ENCODE measurements at places on chromosomes 11 and 22.
A peak's percentile ranks its signal among the peaks of the same experiment; 100 is the strongest.

DNA sequence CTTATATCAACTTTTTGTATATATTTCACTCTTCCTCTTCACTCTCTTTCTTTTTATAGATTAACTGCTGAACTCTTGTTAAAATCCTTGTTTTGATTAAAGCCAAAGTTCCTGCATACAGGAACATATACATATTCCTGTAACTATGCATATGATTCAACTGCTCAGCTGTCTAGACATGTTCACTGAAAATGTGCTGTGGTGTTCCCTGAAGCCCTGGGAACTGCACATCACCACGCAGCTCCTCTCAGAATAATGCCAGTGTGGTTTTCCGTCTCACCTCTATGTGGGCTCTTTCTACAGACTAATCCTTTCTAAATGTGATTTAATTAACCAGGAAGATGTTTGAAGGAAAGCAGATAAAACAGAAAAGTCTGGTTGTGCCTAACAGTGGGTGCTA is 25.6 kb upstream of the MMP12 start:
- no peak for DNase-seq

DNA sequence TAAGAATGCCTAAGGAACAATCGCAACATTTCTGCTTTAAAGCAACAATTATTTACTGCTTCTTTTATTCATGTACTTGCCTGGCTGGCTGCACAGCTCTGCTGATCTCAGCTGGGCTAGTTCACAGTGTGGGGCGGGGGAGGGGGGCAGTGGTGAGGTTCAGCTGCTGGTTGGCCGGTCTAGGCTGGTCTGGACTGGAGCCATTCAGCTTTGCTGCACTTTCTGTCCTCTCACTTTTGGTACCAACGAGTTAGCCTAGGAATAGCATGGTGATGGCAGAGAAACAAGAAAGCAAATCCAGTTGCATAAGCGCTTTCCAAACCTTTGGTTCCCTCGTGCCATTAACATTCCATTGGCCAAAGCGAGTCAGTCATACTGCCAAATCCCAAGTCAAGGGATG is 16.0 kb upstream of the MIF start:
- DNase-seq, result no peak

DNA sequence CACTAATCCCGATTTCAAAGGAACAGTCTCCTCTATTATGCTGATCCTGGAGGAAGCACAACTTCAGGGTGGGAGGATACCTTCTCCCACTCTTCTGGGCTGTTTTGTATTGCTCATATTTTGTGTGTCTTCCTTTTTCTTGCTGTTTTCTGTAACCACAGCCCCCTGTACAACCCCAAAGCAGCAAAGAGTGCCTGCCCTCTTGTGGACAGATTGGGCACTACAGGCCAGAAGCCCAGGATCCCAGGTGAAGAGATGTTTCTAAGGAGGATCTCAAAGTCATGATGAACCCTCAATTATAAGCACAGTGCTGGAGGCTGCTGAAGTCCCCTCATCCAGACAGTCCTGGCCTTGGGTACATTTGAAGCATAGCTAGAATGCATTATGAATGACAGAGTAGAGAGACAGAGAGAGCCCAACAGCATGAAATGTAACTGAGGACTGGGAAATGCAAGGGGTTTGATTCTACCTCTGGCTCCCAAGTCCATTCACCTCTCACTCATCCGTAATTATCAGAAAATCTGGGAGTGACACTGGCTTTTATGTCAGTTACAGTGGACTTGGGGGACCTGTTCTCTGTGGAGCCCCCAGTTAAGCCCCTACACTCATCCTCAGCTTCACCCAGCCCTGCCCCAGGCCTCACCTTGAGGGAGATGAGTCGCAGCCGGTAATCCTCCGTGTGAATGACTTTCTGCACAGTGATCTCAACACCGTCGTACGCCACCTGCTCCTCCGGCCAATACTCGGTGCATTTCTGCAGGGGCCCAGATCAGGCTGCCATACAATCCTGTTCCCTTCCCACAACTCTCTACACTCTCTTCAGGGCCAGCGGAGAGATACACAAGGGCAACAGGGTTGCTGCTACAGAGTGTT is 6.2 kb upstream of the IGSF22 start:
- DNase-seq, result peak; percentile 79

- peak; percentile 79 for DNase-seq
These were observed 31.3 kb upstream of the YPEL1 start for GRCh38 chr22:21766691-21767462.

- no peak for DNase-seq
These were observed 154.2 kb downstream of the LARGE1 start for GRCh38 chr22:33766091-33766490.

- DNase-seq, result no peak
These were observed 119.1 kb downstream of the MN1 start for GRCh38 chr22:27682437-27682836.

GRCh38 chr11:1157341-1157644 is 460 bp upstream of the MUC5AC start:
- DNase-seq, result no peak

DNA sequence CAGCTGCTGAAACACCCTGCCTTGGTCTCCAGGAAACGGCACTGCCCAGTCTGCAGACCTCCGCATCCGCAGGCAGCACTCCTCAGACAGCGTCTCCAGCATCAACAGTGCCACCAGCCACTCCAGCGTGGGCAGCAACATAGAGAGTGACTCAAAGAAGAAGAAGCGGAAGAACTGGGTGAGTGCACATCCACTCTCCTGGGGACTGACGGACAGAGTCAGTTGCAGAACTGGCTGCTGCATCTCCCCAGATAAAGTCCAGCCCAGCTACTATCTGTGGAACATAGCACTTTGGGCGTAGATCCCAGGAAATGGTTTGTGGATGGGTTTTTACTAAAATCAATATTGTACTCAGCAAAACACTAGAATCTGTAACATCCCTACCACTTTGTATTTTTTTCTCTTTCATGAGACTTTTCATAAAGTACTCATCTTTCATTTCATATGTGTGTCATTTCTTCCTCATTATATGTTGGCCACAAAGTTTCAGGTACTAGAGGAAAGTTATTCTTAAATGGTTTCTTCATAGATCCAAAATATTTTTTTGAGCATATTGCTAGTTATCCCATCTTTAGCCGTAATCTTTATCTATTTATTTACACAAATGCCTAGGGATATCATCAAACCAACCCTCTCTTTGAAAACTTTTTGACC is 80.1 kb downstream of the DBX1 start:
- DNase-seq, result no peak

- DNase-seq, result no peak
These were observed 3.5 kb upstream of the FOXRED2 start for GRCh38 chr22:36510384-36510783.

GRCh38 chr11:35425603-35426212 is 6.3 kb upstream of the SLC1A2 start:
- no peak for DNase-seq

- no peak for DNase-seq
These were observed 770.4 kb downstream of the ETS1 start for GRCh38 chr11:127816962-127817361.

GRCh38 chr11:77994434-77995362 is at the start of gene INTS4:
INTS4 (minus strand) TSS chr11:77994668; CDS start chr11:77994643, 25 bp downstream.
- peak; percentile 99 for DNase-seq

GRCh38 chr22:25722626-25723025 is 19.4 kb upstream of the MYO18B start:
- no peak for DNase-seq

- peak; percentile 16 for DNase-seq
These were observed 60.4 kb downstream of the SFI1 start for GRCh38 chr22:31556627-31557203.

DNA sequence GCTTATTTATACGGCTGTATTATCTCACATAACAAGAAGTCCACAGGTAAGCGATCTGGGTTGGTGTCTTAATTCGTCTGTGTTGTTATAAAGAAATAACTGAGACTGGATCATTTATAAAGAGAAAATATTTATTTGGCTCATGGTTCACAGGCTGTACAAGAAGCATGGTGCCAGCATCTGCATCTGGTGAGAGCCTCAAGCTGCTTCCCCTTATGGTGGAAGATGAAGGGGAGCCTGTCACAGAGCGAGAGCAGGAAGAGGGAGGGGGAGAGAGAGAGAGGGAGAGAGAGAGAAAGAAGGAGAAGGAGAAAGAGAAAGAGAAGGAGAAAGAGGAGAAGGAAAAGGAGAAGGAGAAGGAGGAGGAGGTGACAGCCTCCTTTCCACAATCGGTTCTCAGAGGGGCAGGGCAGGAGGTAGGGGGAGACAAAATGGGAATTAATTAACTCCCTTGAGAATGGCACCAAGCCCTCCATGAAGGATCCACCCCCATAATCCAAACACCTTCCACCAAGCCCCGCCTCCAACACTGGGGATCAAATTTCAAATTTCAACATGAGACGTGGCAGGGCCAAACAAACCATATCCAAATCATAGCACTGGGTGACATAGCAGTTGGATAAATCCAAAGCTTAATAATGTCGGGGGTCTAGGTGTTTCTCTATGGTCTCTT is 15.0 kb upstream of the TRIM44 start:
- DNase-seq, result no peak

- no peak for DNase-seq
These were observed 24.8 kb downstream of the GAB2 start for GRCh38 chr11:78392854-78393253.

DNA sequence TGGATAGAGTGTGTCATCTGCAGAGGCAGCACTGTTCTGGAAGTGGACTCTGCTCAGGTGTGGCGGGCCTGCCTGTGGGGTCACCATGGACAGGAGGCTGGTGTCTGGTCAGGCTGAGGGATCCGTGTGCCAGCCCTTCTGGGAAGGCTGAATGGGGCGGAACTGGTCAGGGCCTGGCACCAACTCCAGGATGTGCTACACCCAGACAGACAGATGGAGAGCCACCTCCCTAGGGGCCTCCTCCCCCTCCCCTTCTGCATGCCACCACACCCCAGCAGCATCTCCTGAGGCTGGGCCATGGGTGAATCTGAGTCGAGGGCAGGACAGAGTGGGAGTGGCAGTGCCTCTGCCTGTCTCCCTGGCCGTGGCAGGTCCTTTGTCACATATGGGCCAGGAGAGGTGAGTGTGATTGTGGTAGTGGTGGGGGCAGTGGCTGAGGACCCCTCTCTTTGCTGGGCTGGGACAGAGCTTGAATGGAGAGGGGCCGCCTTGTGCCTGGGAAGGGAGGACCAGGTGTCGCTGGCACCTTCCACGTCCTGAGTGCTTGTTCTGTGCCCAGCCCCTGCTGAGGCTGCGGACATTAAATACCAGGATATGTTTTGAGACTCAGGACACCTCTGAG is 29.1 kb downstream of the ST3GAL4 start:
- no peak for DNase-seq

- no peak for DNase-seq
These were observed 98.6 kb downstream of the TENM4 start for GRCh38 chr11:79342236-79342635.

GRCh38 chr11:36427876-36428275 is 82.2 kb downstream of the TRAF6 start:
- DNase-seq, result no peak

GRCh38 chr11:134333312-134333711 is 1.5 kb downstream of the GLB1L2 start:
- no peak for DNase-seq

- no peak for DNase-seq
These were observed 31.7 kb downstream of the FLRT1 start for GRCh38 chr11:64067230-64067993.

GRCh38 chr22:33785283-33785968 is 134.8 kb downstream of the LARGE1 start:
- no peak for DNase-seq

- DNase-seq, result no peak
These were observed 31.2 kb downstream of the TPBGL start for GRCh38 chr11:75271730-75272129.

- no peak for DNase-seq
These were observed 718.8 kb downstream of the CNTN5 start for GRCh38 chr11:99739464-99740089.

DNA sequence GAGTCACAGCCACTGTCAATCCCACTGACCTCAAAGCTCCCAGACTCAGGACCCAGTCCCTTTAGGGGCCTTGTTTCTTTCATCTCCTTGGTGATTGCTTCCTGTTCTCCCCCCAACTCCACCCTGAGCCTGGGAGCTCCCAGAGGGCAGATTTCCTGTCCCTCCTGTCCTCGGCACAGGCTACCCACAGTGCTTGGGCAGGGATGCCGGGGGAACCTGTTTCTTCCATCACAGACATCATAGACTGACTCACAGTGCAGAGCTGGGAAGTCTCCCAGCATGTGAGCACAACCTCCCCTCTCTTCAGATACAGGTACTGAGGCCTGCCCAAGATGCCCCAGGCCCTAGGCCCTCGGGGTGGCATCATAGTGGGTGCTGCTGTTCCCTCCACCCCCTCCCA is 16.6 kb downstream of the TRIM29 start:
- no peak for DNase-seq

GRCh38 chr11:93143800-93144199 is 54.0 kb downstream of the SLC36A4 start:
- no peak for DNase-seq

DNA sequence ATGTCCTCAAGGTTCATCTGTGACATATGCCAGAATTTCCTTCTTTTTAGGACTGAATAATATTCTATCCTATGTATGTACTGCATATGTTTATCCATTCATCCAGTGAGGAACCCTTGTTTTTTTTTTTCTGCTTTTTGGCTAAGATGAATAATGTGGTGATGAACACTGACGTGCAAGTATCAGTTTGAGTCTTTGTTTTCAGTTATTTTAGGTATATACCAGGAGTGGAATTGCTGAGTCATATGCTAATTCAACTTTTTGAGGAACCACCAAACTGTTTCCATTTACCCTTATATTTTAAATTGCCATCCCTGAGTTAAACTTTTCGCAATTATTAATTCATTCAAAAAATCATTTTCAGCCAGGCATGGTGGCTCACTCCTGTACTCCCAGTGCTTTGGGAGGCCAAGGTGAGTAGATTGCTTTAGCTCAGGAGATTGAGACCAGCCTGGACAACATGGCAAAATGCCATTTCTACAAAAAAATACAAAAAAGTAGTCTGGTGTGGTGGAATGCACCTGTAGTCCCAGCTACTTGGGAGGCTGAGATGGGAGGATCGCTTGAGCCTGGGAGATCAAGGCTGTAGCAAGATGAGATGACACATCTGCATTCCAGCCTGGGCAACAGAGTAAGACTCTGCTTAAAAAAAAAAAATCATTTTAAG is 64.2 kb downstream of the MICAL2 start:
- DNase-seq, result no peak

- no peak for DNase-seq
These were observed 181.9 kb downstream of the MYO18B start for GRCh38 chr22:25923914-25924313.

GRCh38 chr11:44066732-44067141 is 667 bp downstream of the ACCS start:
- no peak for DNase-seq

DNA sequence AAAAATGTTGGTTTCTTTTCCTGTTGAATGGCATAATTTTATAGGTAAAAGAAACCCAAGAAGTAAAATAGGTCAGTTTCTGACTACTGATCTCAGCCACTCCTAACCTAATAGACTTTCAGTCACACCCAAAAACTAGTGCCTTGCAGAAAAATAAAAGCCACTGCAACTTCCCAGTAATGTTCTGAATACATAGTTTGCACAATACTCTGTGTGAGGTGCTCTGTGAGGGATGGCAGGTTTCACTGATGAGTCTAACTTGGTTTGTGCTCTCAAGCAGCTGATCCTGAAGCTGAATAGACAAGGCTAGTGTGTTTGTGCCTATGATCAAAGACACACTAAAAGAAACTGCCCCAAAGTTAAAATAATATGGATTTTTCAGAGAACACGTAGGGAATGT is 758.3 kb downstream of the NELL1 start:
- DNase-seq, result no peak
